ENCODE measurements at places on chromosomes 2 and 18.

- DNase-seq = no peak
Measured at GRCh38 chr2:101500180-101500579, 25.3 kb upstream of the RFX8 start.

DNA sequence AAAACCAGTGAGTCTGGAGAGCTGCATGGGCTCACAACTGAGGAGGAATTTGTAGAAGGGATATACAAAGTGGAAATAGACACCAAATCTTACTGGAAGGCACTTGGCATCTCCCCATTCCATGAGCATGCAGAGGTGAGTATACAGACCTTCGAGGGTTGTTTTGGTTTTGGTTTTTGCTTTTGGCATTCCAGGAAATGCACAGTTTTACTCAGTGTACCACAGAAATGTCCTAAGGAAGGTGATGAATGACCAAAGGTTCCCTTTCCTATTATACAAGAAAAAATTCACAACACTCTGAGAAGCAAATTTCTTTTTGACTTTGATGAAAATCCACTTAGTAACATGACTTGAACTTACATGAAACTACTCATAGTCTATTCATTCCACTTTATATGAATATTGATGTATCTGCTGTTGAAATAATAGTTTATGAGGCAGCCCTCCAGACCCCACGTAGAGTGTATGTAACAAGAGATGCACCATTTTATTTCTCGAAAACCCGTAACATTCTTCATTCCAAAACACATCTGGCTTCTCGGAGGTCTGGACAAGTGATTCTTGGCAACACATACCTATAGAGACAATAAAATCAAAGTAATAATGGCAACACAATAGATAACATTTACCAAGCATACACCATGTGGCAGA lies 3.6 kb downstream of the TTR start:
- DNase-seq = no peak

- DNase-seq = no peak
Measured at GRCh38 chr2:104758199-104758620, 95.7 kb upstream of the POU3F3 start.

GRCh38 chr2:44817256-44817655 lies 124.2 kb upstream of the SIX3 start:
- no peak for DNase-seq

DNA sequence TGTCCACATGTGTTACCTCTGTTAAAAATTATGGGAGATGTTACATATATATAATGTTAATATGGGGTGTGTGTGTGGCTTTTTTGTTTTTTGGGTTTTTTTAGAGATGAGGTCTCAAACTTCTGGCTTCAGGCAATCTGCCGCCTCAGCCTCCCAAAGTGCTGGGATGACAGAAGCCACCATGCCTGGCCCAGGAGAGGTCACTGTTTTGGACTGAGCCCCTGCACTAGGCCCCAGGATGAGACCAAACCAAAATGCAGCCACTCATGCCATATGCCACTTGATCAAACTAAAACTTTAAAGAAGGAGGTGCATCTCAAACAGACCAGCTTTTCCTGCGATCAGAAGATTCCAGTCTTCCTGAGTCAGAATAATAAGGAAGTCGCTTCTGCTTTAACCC lies 2.5 kb downstream of the ADI1 start:
- no peak for DNase-seq
